ENCODE measurements at places on chromosomes 16 and 17.

- DNase-seq = no peak
Measured at GRCh38 chr16:52364500-52364899, 182.4 kb downstream of the TOX3 start.

DNA sequence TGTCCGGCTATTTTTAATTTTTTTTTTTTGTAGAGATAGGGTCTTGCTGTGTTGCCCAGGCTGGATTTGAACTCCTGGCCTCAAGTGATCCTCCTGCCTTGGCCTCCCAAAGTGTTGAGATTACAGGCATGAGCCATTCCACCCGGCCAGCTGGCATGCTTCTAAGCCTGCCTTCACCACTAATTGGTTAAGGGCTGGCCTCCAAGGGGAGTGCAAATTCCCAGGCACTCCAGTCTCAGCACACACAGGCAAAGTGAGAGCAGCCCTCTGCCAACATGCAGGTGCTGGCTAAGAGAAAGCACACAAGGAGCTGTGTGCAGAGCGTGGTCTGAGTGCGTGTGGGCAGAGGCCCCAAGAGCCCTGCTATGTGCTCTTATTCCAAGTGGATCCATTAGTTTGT is 149.8 kb upstream of the HS3ST2 start:
- DNase-seq = no peak

- no peak for DNase-seq
Measured at GRCh38 chr16:50550035-50550434, 1.8 kb downstream of the NKD1 start.

GRCh38 chr16:85954927-85955519 is 56.1 kb downstream of the IRF8 start:
- DNase-seq = no peak

GRCh38 chr16:66133643-66134338 is 232.7 kb upstream of the CDH5 start:
- DNase-seq = no peak

GRCh38 chr16:4652561-4652960 is 27.9 kb downstream of the MGRN1 start:
- no peak for DNase-seq

GRCh38 chr17:2815781-2816185 is 19.5 kb downstream of the RAP1GAP2 start:
- DNase-seq = no peak

DNA sequence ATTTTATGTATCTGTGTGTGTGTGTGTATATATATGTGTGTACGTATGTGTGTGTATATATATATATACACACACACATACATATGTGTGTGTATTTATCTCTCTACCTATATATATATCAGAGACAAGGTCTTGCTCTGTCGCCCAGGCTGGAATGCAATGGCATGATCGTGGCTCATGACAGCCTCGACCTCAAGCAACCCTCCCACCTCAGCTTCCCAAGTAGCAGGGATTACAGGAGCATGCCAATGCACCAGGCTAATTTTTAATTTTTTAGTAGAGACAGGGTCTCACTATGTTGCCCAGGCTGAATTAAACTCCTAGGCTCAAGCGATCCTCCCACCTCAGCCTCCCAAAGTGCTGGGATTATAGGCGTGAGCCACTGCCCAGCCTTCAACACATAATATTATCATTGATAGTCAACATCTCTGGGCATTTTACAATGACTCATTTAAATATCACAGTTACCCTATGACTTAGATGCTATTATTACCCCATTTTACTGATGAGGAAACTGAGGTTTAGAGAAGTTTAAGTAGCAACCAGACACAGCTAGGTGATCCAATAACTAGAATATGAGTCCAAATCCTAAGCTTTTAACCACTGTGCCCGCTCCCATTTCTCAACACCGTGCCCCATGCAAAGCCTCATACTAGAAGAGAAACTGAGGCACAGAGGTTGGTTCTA is 24.3 kb downstream of the G6PC3 start:
- no peak for DNase-seq

- DNase-seq = no peak
Measured at GRCh38 chr17:8609910-8610309, 20.6 kb downstream of the MYH10 start.

GRCh38 chr17:1986783-1987451 is 38.2 kb downstream of the RTN4RL1 start:
- DNase-seq = no peak

- peak; percentile 26 for DNase-seq
Measured at GRCh38 chr17:70863436-70864248, 694.3 kb downstream of the KCNJ2 start.

DNA sequence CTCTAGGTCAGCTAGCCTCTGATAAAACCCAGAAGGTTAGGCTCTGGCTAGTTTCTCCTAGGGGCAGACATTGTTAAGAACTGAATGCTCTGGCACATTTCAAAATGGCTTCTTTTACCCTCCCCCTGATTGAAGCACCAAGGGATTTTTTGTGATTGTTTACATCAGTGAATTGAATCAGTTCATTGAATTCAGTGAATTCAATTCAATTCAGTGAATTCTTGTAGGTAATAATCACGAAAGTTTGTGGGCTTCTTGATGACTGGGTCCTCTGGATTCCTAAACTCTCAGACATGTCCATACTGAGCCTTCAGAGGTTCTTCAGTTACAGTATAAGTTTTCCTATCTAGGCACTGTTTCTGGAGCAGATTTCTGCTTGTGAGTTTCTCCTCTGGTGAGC is 135.2 kb upstream of the ELAC2 start:
- no peak for DNase-seq

- DNase-seq = no peak
Measured at GRCh38 chr17:44120851-44121605, 2.4 kb downstream of the HDAC5 start.

- no peak for DNase-seq
Measured at GRCh38 chr17:42323268-42323773, 35.0 kb downstream of the STAT5A start.

DNA sequence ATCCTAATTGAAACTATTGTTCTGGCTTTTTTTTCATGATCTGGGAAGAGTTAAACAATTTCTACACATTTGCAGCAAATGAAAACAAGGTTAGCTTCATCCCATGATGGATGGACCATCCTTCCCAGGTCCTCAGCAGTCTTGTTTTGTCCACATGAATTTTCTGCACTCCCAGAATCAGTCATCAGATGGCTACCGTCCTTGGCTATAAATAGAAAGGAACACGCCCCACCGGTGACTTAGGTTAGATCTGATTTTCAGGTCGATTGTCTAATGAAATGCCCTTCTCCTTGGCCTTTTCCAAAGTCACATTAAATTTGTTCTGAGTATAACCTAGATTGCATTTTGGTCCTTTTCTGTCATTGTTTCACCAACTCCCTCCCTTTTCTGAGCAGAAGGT is 41.4 kb upstream of the NOL11 start:
- DNase-seq = no peak

DNA sequence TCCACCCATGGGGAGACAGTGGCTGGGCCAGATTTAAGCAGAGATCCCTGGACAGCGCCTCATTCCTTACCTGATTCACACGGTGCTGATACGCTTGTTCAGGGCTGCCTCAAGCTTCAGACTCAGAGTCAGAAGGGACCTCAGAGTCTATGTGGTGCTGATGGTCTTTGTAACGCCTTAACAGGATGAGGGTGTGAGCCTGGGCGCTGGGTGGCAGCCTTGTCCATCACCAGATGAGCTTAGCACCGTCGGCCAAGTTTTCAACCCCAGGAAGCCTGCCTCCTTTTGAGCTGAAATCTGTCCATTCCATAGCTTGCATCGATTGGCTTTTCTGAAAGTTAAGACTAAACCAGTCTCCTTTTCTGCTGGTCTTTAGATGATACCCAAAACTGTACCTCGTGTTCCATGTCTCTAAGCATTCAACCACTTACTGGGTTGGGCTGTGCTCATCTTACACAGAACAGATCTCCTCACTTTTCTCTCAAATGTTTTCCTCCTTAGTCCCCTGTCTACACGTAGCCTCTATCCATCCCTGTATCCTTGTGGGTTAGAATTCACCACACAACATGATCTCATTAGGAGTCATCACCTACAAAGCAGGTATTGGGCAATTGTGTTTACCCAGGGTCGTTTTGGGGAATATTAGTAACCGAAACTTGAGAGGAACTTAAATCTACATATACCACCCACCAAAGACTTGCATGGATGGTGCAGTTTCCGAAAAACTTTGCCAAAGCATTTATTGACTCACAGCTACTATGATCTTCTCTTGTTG is 573.4 kb downstream of the CDH13 start:
- DNase-seq = peak; percentile 57

DNA sequence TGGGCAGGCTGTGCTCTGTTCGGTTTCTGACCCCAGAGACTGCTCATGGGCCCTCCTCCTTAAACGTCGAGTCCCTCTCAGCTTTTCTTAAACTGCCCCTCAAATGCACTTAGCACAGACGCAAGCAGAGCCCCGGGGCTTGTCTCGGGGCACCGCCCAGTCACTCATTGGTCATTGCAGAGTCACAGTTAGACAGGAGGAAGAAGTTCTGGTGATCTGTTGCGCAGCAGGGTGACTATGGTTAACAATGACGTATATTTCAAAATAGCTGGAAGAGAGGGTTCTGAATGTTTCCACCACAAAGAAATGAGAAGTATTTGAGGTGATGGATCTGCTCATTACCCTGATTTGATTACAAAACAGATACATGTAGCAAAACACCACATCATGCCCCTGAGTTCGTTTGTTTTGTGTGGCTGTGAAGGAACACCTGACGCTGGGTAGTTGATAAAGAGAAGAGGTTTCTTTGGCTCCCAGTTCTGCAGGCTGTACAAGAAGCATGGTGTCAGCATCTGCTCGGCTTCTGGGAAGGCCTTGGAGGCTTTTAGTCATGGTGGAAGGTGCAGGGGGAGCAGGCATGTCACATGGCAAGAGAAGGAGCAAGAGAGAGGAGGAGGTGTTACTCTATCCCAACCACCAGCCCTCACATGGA is 387.4 kb downstream of the CPPED1 start:
- DNase-seq = no peak

DNA sequence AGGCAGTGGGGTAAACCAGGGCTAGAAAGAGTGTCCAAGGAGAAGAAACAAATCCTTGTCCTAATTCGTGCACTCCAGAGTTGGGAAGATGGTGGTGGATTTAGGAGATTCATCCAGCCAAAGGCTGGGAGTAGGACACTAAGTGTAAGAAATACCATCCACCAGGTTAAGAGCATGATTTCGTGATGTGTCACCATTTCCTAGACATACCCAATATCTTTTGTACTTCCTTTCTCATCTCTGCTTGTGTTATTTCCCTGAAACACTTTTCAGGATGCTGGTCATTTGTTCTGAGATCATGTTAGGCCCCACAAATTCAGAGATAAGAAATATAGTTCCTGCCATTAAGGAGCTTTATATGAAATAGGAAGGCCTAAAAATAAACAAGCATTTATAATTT is 106.3 kb upstream of the HLF start:
- no peak for DNase-seq

DNA sequence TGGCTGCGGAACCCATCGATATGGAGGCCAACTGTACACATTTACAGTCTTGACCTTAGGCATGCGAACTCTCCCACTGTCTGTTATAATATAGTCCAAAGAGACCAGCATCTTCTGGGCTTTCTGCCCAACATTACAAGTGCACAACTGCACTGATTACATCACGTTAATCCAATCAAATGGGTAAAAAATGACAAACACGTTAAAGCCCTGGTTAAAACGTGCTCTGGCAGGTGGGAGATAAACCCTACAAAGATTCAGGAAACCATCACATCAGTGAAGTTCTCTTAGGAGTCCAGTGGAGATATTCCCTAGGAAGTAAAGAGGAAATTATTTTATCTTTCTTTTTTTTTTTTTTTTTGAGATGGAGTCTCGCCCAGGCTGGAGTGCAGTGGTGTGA is 23.7 kb upstream of the XYLT2 start:
- DNase-seq = peak; percentile 49

GRCh38 chr17:65254166-65254565 is 117.0 kb downstream of the RGS9 start:
- DNase-seq = peak; percentile 18

DNA sequence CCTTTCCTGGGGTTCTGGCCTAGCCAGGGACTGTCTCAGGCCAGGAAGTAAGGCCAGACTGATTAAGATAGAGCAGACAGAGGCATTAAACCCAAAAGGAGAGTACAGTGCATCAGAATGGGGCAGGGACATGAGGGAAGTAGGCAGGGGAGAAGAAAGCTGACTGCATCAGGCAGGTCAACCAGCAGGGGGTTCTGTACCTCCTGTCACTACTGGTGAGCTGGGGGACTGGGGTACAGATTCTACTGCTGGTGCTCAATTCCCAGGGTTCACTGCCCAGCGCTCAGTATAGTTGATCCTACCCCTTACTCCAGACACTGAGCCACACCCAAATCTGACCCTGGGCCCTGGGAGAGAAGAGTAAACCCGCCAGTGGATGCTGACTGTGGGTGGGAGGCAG is 12.9 kb upstream of the MTMR4 start:
- DNase-seq = no peak

DNA sequence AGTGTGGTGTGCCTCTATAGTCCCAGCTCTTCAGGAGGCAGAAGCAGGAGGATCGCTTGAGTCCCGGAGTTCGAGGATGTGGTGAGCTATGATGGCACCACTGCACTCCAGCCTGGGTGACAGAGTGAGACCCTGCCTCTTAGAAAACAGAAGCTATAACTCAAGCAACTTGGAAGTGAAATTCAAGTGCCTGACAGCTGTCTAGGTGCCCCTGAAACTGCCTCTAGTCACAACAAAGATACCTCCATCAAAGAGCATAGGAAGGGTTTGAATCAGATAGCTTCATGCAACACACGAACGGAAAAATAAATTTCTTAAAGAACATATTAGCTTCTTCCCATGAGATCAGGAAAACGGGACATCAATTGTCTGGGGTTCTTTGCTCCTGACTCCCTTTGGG is 860 bp upstream of the PLCG2 start:
- no peak for DNase-seq

GRCh38 chr17:83006515-83007455 is 72.6 kb upstream of the METRNL start:
- no peak for DNase-seq

DNA sequence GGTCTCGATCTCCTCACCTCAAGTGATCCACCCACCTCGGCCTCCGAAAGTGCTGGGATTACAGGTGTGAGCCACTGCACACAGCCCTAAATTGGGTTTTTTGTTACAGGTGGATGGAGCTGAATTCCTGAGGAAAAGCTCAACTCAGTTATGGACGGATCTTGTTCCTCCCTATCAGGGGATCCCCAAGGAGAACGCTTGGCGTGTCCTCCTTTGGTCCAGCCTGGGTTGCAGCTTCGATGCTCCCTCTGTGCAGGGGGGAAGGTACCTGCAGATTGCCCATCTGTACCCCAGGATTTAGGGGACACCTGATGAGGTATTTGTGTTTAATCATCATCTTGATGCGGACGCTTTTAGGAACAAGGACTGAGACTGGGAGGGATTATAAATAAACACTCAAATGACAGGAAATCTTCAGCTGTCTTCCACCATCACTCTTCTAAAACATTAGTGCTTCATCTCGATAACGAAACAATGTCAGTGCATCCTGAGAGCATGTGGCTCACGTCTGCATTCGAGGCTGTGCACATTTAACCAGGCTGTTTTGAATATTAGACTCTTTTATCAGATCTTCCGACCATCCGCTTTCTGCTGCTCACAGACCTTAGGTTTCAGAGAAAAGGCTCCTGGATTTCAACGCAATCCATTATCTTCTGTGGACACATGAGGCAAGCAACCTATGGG is 18.2 kb upstream of the MEIOB start:
- no peak for DNase-seq
